ENCODE measurements at places on chromosomes 6 and 20. TPM values are rescaled to one million over a fixed set of nuclear protein-coding genes. Genes with fewer than 3 reads are reported as not detected.
A peak's percentile ranks its signal among the peaks of the same experiment; 100 is the strongest.

DNA sequence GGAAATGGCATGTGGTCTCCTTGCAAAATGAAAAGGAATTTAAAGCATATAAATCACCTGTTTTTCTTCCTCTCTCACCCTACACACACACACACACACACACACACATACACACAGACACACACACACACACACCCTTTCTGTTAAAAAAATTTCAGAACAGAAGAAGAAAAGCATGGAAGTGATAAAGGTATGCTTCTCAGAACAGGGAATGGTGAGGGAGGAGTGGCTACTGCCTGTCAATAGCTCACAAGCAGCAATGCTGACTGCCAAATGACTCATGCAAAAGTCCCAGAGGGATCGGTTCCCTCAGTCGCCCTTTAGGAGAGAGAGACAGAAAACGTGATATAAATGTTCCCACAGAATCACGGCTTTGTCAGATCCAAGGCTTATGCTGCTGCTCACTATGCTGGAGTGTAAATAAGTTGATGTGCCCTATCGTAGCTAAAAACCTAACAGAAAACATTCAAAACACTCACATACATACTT, 102.6 kb downstream of the IBTK start:
- peak; percentile 11 for DNase-seq

- DNase-seq: no peak
Measured at GRCh38 chr6:119426619-119427018, 77.1 kb upstream of the MAN1A1 start.

Gene HRH3
- 1.7 TPM for total RNA-seq

- peak; percentile 76 for DNase-seq
Measured at GRCh38 chr6:98844244-98845210, 10.2 kb downstream of the POU3F2 start.

Gene CST1
- total RNA-seq: not detected

GRCh38 chr6:162671580-162672165, 55.9 kb downstream of the PRKN start:
- DNase-seq: no peak

Gene CTAGE9
- not detected for total RNA-seq

- no peak for DNase-seq
Measured at GRCh38 chr20:15571056-15571455, 1002.2 kb downstream of the KIF16B start.

- no peak for DNase-seq
Measured at GRCh38 chr6:117870486-117871242, 36.4 kb upstream of the SLC35F1 start.

DNA sequence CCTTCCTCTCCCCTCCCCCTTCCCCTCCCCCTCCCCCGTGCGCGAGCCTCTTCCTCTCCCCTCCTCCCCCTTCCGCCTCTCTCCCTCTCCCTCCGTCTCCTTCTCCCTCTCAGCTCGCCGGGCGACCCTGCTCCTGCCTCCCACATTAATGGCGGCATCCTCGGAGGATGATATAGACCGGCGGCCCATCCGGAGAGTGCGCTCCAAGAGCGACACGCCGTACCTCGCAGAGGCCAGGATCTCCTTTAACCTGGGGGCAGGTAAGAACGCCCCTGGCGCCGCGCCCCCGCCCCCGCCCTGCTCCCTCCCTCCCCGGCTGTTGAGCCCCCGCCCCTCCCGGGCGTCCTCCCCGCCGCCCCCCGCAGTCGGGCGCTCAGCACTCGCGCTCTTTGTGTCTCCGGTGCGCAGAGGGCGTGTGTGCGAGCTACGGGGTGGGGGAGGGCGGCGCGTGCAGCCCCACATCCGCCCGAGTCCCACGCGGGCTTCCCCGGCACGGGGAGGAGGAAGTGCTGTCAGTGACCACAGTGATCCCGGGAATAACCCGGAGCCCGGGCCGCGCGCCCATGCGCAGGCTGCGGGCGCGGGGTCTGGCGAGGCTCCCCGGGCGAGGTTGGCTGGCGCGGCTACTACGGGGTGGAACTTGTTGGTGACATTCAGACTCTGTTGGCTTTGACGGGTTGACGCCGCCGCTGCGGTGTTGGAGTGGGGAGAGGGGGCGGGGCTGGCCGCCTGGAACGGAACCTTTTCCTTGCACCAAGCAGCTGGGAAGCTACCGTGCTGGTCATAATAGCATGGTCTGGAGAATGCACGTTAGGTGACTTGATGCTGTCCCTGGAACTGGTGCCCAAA, 33.2 kb downstream of the PHACTR1 start:
- DNase-seq: peak; percentile 71

- DNase-seq: no peak
Measured at GRCh38 chr20:35151736-35152135, 4.6 kb upstream of the EDEM2 start.

GRCh38 chr6:63440057-63440456, 120.3 kb upstream of the LGSN start:
- no peak for DNase-seq

DNA sequence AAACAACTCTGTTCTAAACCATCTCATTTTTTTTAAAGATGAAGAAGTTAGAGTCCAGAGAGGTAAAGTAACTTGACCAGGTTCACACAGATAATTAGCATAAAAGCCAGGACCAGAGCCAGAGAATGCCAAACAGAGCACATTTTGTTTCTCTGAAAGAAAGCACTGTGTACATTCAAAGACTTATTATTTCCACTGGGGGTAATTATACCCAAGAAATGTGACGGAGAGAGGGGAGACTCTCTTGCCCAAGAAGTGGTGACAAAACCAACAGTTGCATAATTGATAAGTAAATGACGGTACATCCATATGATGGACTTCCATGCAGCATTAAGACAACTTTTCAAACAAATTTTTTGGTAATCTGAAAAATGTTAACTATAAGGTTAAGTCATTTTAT, 111.6 kb downstream of the RTN4IP1 start:
- DNase-seq: no peak

Gene NCR2
- total RNA-seq: not detected

GRCh38 chr6:108748055-108748454, 100.2 kb upstream of the ARMC2 start:
- no peak for DNase-seq

Gene PRDM13
- total RNA-seq: not detected

DNA sequence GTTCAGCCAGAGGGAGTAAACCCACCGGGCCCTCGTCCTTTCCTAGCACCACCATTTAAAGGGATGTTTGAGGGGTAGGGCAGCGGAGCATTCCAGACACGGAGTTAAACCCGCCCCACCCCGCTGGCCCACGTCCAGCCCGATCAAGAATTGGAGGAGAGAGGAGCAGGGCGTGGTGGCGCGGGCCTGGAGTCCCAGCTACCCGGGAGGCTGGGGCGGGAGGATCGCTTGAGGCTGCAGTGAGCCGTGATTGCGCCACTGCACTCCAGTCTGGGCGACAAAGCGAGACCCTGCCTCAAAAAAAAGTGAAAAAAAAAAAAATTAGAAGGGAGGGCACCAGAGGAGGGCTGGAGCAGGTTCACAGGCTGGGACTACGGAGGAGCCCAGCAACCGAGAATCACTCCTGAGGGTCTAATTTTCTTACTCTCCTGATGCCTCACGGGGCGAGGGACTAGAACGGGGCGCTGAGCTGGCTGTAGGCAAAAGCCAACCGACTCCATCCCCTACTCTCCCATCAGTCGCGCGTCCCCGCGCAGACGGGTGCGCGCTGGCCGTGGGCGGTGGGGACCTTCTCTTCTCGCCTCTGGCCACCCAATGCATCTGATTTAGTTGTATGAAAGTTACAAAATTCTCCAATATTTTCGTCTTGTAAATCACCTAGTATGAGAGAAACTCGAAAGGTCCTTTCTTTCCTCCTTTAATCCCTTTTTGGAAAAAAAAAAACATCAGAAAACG, 6.1 kb upstream of the HSPA1B start:
- peak; percentile 74 for DNase-seq

DNA sequence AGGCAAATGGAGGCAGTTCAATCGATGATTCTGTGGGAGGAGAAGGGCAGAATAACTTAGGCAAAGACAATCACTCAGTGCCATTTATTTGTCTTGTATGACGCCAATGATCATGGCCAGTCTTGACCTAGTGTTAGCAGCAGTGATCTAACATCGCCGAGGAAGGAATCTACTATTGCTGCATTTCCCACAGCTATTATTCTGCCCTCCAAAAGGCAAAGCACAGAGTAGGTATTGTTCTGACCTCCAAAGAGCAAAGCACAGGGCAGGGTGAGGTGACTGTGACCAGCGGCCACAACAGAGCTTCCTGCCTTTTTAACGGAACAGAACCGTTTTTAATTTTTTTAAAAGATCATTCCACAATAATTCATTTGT, 235.9 kb downstream of the CDH4 start:
- DNase-seq: no peak

Gene SRSF3
- 297 TPM for total RNA-seq

Gene PRIM2
- 52.8 TPM for total RNA-seq

Gene FOXF2
- not detected for total RNA-seq

DNA sequence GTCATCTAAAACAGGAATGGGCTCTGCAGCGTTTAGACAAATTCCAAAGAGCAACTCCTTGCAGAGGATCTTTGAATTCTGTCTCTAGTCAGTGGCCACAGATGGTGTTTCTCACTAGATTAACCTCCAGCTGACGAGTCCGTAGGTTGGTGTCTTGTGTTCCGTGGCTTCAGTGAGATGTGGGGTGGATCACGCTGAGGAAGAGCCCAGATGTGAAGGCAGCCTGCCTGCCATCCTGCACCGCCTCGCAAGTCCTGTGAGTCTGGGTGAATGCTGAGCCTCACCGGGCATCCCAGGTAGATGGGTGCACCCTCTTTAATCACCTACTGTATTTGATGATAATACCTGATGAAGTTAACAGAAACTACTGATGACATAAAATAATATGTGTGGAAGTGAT, 70.4 kb downstream of the THBS2 start:
- no peak for DNase-seq

Gene GLP1R
- 1.3 TPM for total RNA-seq

Gene LY6G6C
- total RNA-seq: not detected

Gene SLC17A2
- total RNA-seq: not detected

GRCh38 chr6:135481783-135482369, 15.7 kb downstream of the AHI1 start:
- DNase-seq: peak; percentile 13

Gene BANF2
- total RNA-seq: not detected

DNA sequence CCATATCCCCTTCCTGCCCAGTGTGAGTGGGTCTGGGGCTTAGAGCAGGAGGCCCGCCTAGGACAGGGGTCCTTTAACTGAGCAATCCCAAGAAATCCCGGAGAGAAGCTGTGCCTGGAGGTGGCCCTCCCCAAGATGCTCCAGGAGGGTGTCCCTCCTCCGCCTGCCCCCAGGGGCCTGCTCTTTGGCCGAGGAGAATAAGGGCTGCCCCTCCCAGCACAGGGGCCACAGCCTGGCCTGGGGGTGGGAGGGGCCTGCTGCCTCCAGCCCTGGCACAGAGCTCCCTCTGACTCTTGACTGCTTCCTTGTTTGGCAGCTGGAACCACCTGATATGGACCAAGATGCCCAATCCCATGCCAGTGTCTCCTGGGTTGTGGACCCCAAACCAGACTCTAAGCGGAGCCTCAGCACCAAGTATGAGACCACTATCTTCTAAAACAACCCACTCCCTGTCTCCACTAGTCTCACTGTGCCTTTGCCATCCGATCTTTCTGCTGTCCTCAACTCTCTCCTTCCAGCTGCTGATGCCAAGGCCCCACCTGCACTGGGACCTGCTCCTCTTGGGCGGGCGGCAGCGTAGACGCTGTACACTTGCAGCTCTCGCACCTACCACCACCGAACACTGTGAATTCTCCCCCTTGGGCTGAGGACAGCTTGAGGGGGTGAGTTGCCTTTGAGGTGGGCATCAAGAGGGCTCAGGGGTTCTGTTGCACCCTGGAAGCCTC, 54.3 kb downstream of the TCP11 start:
- DNase-seq: no peak
